ENCODE measurements at places on chromosomes 12 and 14.

DNA sequence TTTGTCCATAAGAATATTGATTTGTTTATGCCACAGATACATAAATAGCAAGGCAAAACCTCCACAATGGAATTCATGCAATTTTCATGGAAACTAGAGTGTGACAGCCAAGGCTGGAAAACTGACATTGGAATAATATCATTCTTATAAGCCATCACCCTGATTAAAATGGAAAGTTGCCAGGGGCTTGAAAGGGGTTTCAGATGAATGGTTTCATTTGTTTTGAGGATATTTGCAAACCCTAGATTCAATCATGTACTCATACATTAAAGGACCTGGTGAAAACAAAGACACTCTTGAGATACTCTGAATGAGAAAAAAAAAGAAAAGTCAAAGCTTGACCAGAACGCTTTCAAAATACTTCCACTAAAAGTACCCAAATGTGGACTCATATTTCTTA, 205.7 kb downstream of the DIO2 start:
- no peak for DNase-seq

GRCh38 chr12:124217508-124218242, 77.2 kb upstream of the RFLNA start:
- DNase-seq, result no peak

DNA sequence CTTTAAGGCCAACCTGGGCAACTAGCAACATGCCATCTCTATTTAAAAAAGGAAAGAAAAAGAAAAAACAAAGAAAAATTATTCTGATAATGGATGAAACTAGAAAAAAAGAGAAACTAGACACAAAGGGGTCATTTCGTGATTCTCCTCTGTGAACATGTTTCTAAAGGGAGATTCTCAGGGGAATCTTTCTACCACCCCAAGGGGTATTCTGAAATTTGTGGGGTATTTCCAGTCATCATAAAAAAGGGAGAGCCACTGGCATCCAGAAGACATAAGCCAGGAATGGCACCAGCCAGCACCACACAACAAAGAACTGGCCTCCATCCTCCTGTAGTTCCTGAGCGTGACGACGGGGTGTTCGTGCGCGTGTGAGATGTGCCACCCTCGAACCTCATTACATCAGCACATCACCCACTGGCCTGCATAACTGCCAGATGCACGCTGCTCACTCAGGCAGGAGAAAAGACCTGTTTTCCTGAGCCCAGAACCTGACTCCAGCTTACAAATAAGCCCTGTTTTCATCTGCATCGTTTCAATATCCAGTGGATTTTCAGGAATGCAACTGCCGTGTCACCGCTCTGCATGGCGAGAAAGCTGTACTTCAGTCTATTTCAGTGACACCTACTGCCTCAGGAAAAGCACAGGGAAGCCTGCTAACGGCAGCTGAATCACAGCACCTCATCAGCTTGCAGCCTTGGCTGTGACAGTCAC, 23.9 kb downstream of the STX2 start:
- DNase-seq, result no peak

DNA sequence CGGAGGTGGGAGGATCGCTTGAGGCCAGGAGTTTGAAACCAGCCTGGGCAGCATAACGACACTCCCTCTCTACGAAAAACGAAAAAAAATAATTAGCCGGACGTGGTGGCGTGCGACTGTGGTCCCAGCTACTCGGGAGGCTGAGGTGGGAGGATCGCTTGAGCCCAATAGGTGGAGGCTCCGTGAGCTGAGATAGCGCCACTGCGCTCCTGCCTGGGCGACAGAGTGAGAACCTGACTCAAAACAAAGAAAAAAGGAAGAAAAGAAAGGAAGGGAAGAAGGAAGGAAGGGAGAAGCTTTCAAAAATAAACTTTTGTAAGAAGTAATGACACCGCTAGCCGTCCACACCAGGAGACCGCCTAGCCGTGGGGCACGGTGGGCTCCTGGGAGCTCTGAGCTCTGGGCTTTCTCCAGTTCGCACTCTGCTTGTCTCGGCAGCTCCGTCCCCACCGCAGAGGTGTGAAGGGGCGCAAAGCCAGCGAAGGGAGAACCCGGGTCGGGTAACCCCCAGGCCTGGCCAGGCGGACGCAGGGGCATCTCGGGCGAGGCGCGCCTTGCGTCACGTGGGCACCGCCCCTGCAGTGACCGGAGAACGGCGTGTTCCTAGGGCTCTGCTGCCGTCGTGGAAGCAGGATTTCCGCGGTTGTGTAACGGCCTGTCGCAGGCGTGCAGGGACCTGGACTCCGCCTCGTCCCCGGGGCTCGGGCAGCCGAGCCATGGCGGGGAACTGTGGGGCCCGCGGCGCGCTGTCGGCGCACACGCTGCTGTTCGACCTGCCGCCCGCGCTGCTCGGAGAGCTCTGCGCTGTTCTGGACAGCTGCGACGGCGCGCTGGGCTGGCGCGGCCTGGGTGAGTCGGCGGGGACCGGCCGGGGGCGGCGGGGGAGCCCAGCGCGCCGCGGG, at the start of gene IRAK3:
Gene IRAK3, plus strand, starts transcription at position 631 of the 902 bp plus-strand sequence. Its CDS starts 86 bp downstream, at position 717.
- DNase-seq, result no peak

GRCh38 chr14:67710209-67710608, 8.5 kb downstream of the RDH12 start:
- no peak for DNase-seq

DNA sequence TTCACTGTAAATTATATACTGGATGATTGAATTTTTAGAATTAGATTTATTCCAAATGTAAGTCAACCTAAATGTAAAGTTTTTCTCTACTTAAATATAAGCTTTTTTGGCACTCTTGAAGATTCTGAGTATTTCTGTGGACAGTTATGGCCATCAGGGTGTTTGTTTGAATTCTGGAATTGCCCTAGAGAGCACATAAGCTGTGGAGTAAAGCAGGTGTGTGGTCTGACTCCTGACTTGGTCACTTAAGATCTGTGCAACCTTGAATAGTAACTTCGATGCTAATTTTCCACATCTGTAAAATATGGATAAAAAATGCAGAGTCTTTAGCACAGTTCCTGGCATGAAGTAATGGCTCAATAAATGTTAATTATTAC, 64.4 kb downstream of the FUT8 start:
- no peak for DNase-seq

DNA sequence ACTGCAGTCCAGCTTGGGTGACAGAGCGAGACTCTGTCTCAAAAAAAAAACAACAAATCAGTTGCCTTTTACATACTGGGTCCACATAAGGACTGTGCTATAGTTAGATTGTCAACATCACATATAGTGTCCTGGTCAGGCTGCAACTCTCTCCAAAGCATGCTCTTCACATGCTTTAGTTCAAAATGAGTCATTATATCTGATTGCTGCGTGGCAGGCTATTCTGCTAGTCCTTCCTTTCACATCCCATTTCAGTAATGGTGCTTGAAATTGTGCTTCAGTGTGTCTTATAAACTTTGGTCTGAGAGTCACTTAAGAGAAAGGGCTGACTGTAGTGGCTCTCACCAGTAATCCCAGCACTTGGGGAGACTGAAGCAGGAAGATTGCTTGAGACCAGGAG, 6.9 kb downstream of the LETMD1 start:
- no peak for DNase-seq

DNA sequence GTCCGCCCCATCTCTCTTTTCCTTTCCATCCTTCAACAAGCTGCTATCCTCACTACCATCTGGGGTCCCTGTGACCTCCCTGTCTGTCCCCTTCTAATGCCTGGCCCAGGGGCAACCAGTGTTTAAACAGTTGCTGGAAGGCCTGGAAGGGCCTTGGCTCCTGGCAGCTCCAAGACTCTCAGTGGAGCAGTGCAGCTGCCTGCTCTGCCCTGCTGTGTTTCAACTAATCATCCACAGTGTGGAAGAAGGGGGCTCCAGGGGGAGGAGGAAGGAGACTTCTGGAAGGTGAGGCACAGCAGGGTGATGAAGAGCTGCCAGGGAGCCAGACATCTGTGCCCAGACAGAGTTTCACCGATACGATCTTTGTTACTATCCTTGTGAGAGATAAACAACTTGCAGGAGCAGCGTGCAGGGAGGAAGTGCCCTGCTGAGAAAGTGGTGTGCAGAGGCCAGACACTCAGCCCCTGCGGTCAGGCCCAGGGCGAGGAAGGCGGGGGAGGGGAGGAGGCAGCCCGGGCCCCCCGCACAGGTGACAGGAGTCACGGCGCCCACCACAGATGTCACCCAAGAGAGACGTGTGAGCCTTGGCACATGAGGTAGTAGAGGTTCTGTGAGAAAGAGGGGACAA, 1061.8 kb downstream of the BCL11B start:
- DNase-seq, result no peak

DNA sequence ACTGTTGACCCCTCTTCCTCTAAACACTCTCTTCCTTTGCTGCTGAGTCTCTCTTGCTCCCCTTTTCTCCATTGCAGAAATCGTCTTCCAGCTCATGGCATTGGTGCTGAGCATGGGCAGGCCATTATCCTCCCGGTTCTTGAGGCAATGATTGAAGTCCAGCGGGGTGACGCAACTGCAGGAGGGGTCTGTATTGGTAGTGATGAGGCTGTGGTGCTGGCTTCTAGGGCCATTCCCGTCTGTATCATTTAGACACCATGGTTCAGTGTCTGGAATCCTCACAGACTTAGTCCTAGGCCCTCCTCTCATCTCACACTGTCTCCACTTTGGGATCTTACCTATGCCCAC, 720 bp upstream of the SLC22A17 start:
- DNase-seq, result no peak

DNA sequence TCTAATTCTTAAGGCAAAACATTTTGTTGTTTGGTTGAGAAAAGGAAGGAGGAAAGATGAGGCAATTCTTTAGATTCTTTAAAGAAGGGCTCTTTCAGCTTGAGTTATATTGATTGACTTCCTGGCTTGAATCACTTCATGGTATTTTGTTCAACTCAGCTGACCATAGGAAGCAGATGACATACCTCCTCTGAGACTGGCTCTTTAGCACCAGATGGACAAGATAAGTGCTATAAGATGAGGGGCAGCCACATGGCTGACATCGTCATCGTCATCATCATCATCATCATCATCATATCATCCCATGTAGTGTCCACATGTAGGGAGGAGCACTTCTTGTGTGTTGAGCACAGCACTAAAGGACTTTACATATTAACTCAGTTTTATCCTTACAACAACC, 81.3 kb downstream of the SSPN start:
- DNase-seq, result no peak

DNA sequence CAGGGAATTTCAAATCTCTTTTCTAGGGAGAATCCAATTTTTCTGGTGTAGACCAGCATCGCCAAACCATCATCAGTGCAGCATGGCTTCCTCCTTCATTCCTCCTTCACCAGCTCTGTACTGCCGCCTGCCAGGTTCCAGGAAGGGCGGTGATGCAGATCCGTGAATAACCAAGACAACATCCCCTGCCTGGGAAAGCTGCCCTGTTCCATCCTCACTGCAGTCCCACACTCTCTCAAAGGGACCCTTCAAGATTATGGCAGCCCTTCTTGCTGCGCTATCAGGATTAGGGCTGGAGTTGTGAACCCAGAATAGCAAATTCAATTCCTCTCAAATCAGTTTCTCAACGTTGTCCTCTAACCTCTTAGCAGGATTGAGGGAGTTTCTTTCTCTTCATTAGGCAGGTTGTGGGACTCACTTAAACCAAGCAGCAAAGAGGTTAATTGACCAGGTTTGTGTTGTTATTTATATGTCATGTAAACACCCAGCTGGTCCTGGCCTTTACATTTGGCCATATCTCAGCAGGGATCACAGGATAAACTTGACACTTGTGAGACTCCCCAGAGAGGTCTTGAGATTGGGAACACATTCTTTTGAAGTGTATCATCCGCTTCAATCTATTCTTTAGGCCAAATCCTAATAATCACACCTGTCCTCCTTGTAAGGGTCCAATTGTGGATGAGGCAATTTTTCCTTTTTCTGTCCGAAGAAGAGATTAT, 26.2 kb downstream of the TMEM30B start:
- no peak for DNase-seq

DNA sequence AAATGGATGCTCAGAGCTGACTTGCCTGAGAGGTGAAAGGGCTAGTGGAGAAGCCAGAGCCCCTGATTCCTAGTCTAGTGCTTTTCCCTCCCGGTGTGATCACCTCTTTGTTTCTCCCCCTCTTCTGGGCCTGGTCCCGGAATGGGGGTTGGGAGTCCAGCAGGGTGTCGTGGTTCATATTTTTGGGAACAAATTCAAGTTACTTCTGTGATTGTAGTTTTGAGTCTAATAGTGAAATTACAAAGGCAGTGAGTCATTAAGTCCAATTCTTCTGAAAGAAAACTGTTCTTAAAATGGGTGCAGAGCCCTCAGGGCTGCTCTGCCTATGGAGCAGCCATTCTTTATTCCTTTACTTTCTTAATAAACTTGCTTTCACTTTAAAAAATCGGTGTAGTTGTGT, 7.6 kb downstream of the SUSD6 start:
- DNase-seq, result no peak

DNA sequence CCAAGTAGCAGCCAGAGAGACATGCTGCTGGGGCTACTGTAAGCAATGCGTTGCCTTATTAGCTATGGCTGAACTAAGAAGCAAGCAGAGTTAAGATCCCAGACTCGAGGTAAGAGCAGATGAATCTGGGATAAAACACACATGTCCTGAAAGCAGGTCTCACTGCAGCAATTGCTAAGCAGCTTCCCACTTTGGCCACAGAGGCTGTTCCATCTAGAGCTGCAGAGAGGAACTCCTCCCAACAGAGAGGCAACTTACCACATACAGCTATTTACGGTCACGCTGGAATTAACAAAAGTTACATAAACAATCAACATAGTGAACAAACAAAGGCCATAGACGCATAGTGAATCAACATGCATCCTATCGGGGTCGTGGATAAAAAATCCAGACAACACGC, 90.2 kb downstream of the KSR2 start:
- DNase-seq, result no peak

DNA sequence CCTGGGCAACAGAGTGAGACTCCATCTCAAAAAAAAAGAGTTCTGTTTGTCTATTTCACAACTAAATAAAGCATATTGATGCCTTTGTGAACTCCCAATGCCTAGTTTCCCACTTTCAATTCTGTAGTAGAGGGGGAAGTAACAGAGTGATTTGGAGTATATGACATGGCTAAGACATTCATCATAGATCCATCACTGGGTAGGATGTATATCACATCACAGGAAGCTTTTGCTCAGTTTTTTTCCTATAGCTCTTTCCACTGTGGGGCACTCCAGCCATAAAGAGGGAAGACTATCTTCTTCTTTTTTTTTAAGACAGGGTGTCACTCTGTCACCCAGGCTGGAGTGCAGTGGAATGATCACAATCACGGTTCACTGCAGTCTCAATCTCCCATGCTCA, 154.0 kb upstream of the BCL2L14 start:
- DNase-seq, result no peak

DNA sequence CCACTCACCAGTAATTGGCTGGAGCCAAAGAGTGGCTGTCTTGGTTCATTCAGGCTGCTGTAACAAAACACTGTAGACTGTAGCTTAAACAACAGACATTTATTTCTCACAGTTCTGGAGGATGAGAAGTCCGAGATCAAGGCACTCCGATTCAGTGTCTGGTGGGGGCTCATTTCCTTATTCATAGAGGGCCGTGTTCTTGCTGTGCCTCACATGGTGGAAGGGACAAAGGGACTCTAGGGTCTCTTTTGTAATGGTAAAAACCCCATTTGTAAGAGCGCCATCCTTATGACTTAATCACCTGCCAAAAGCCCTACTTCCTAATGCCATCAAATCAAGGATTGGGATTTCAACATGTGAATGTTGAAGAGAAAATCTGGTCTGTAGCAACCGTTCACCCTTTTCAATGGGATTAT, 34.7 kb upstream of the CDKN3 start:
- no peak for DNase-seq

GRCh38 chr12:95266254-95266653, 48.6 kb downstream of the VEZT start:
- DNase-seq, result no peak

- DNase-seq, result no peak
These were observed 22.2 kb upstream of the OVCH1 start for GRCh38 chr12:29519585-29520182.

GRCh38 chr12:66548338-66549049, 130.4 kb downstream of the GRIP1 start:
- DNase-seq, result no peak
